HCT116 (cell line): ENCODE measurements at places on chromosomes 6 and 20.
A peak's percentile ranks its signal among the peaks of the same experiment; 100 is the strongest.

DNA sequence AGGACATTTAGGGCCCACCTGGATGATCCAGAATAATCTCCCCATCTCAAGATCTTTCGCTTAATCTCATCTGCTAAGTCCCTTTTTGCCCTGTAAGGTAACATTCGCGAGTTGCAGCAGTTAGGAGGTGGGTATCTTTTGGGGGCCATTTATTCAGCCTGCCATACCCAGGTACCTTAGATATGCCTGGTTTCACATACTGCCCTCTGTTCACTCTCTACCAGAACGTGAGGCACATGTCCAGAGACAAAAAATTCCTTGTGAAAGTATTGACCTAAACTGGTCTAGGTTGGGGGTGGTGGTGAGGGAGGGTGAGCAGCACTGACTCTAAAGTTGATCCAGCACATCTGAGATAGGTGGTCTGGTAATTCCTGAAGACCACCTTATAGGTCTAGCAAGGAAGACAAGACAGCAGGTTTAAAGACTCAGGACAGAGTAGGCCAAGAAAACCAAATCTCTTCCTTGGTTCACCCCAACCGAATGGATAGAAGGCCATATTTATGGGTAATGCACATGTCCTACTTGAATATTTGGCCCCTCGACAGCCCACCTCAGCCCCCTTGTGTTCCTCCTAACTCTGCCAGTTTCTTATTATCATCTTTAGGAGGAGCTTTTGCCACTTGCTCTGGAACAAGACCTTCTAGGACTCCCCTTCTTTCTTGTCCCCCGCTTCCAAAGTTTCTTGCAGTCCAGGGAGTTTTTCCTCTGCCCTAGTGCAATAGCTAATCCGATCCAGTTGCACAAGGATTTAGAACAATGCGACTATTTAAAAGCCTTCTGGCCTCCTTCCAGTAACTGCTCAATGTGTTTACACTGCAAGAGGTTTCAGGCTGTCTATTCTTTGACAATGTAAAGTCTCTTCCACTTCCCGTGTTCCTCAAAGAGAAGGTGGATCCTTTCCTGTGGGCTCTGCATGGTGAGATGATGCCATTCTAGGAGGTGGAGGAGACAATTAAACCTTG, 213.0 kb upstream of the LAMP5 start:
- H3K36me3 ChIP-seq, result no peaks in the 10 kb centered on the region
- H3K27ac ChIP-seq, result no peak overlapping the region
- H3K27me3 ChIP-seq, result no peaks in the 10 kb centered on the region
- peak; percentile 6 for DNase-seq

GRCh38 chr20:41200446-41201202, 63.3 kb downstream of the PLCG1 start:
- H3K27me3 ChIP-seq, result no peaks in the 10 kb centered on the region
- H3K4me1 ChIP-seq, result no peaks in the 10 kb centered on the region
- H3K27ac ChIP-seq, result no peak overlapping the region
- H3K36me3 ChIP-seq, result no peaks in the 10 kb centered on the region
- no peak overlapping the region for H3K4me3 ChIP-seq
- DNase-seq, result no peak

GRCh38 chr6:52395969-52396368, 24.2 kb upstream of the EFHC1 start:
- no peak overlapping the region for H3K27ac ChIP-seq
- no peak for DNase-seq
- H3K4me1 ChIP-seq, result peaks cover 2% of the 10 kb centered on the region
- no peaks in the 10 kb centered on the region for H3K36me3 ChIP-seq
- no peak overlapping the region for H3K4me3 ChIP-seq

GRCh38 chr6:18166312-18167036, 11.3 kb downstream of the KDM1B start:
- peaks cover 17% of the 10 kb centered on the region; the same call in 1 of the 2 replicates for H3K36me3 ChIP-seq
- no peak for DNase-seq
- no peak overlapping the region for H3K4me3 ChIP-seq
- no peak overlapping the region for H3K27ac ChIP-seq
- no peaks in the 10 kb centered on the region for H3K4me1 ChIP-seq

DNA sequence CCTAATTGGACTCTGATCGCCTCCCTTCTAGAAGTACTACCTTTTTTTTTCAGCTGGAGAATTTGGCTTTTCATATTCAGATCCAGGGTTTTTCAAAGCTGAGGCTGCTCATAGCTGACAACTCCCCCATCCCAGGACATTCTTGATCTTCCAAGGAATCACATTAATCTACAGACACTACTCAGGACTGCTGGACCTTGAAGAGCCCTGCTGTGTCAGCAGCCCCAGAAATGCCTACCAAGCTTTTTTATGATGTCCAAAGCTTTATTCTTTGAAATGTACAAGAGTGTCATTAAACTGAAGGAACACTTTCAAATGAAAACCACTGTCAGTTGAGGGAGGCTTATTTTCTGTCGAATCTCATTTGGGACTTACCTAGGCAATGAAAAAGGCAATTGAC, 704.1 kb downstream of the PTPRT start:
- no peaks in the 10 kb centered on the region for H3K36me3 ChIP-seq
- no peak for DNase-seq
- H3K27ac ChIP-seq, result no peak overlapping the region
- no peaks in the 10 kb centered on the region for H3K27me3 ChIP-seq
- H3K4me3 ChIP-seq, result no peak overlapping the region

- H3K4me3 ChIP-seq, result 0 out of 2 replicates have a peak overlapping the region, but pooled peaks have one; percentile 16
- no peaks in the 10 kb centered on the region for H3K36me3 ChIP-seq
- peak overlapping the region; percentile 51 for H3K27ac ChIP-seq
Measured at GRCh38 chr20:51760905-51761546, 7.2 kb downstream of the ATP9A start.
